NCI-H2081 (cell line): ENCODE measurements at places on chromosomes 4 and X.
A peak's percentile ranks its signal among the peaks of the same experiment; 100 is the strongest.

GRCh38 chrX:19747652-19748610 lies 139.5 kb downstream of the SH3KBP1 start:
- DNase-seq, result no peak

GRCh38 chr4:136731025-136731424 lies 801.3 kb downstream of the PCDH18 start:
- DNase-seq, result no peak

DNA sequence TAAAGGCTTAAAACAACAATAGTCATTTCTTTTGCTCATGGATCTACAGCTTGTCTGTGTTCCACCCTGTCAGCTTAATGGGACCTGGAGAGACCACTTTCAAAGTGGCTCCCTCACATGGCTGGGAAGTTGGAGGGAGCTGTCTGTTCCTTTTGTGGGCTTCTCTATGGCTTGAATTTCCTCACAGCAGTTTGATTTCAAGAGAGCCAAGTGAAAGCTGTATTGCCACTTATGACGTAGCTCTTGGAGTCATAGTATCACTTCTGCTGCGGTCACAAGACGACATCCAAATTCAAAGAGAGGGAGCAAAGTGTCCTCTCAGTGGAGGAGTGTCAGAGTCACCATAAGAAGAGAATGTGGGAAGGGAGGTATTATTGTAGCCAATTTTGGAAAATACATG lies 22.7 kb upstream of the ACSL1 start:
- DNase-seq, result no peak

- no peak for DNase-seq
Measured at GRCh38 chrX:132837967-132838366, 120.5 kb downstream of the HS6ST2 start.

DNA sequence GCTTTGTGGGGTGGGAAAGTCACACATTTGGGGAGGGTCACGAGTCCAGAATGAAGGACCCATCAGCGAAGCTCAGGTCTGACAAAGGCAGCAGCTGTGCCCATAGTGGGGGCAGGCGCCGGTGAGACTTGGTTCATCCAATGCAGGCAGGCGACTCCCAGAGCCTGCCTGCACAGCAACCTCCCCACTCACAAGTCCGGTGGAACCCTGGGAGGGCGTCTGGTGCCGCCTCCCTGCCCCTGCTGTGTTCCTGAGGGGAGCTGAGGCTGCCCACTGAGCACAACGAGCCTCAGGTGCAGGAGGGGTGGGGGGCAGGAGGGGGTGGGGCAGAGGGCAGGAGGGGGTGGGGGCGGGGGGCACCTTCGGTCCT lies 13.7 kb downstream of the LRPAP1 start:
- DNase-seq, result no peak

DNA sequence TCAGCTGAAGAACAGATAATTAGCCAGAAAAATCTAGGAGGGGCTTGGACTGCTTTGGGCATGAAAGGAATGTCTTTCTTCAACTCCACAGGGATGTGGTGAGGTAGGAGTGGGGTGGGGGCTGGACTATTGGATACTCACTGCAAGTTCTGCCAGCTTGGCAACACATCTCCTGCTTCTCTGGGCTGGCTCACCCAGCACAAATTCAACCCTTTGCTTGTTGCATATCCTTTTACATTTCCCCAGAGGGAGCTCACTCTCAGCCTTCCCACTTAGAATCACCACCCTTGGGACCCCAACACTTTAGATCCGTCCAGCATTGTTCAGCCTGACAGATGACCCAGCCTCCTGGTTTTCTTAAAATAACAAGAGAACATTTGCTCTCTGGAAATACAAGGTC lies 120.6 kb downstream of the KDR start:
- DNase-seq, result no peak

DNA sequence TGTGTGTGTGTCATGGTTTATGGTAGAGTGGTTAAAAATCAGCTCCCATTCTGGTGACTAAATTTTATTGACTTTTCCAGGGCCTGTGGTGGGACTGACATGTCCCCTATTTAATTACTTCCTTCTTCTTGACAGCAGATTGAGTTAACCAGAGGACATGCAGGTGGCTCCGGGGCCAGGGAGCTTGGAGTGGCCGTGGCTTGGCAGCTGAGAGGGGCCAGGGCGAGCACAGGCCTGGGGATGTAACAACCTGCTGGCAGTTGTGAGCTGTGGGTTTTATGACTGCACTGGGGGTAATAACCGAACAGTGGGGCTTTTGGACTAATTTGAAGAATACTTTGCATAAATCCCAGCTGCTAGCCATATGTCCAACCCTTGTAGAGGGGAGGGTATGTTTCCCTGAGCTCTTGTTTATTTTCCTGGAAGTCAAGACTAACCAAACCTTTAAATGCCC lies 186.0 kb downstream of the MID1IP1 start:
- DNase-seq, result no peak

DNA sequence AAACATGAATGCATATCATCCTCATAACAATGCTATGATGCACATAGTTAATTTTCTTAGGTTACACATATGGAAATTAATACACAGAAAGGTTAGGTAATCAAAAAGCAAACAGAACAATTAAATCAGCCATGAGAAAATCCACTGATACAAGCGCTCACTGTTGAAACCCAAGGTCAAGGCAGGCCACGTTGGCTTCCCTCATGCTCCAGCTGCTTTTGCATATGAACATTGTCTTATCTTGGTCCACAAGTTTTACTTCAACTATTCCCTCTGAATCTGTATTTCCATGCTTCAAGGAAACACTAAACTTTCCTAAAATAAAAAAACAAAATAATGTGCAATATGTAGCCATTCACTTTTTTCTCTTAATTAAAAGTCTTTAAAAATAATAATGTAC lies 34.5 kb upstream of the PLA2G12A start:
- DNase-seq, result no peak

GRCh38 chrX:112056886-112057285 lies 25.7 kb downstream of the TRPC5 start:
- DNase-seq, result no peak

- DNase-seq, result no peak
Measured at GRCh38 chr4:5416637-5417036, 291.7 kb downstream of the EVC2 start.

- DNase-seq, result no peak
Measured at GRCh38 chrX:22177950-22178515, 94.7 kb upstream of the CBLL2 start.

DNA sequence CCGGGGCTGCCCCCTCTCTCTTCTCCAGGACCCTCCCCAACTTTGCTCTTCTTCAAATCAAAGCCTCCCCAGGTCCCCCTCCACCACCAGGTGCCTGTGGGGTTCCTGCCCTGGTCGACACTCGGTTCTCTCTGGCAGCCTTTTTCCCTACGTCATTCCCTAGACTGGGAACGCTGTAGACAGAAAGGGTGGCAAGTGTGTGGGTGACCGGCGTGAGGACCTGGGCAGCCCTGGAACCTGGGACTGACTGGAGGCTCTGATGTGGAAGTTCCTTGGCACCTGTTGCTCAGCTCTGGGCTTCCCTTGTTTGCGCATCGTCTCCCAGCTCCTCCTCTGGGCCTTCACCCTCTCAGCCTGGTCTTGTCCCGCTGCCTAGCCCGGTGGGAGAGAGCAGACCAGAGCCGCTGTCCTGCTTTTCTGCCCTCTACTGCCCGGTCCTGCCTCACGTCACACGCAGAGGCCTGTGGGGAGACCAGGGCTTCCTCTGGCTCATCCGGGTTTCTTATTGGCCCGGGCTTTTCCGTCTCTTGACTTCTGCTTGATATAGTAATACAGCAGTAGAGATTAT lies 1.3 kb downstream of the TACC3 start:
- DNase-seq, result no peak

- DNase-seq, result no peak
Measured at GRCh38 chr4:15470128-15470475, 420 bp downstream of the CC2D2A start.

GRCh38 chr4:998096-998691 lies 5.0 kb upstream of the SLC26A1 start:
- no peak for DNase-seq

- no peak for DNase-seq
Measured at GRCh38 chrX:44317181-44317580, 26.3 kb downstream of the EFHC2 start.

DNA sequence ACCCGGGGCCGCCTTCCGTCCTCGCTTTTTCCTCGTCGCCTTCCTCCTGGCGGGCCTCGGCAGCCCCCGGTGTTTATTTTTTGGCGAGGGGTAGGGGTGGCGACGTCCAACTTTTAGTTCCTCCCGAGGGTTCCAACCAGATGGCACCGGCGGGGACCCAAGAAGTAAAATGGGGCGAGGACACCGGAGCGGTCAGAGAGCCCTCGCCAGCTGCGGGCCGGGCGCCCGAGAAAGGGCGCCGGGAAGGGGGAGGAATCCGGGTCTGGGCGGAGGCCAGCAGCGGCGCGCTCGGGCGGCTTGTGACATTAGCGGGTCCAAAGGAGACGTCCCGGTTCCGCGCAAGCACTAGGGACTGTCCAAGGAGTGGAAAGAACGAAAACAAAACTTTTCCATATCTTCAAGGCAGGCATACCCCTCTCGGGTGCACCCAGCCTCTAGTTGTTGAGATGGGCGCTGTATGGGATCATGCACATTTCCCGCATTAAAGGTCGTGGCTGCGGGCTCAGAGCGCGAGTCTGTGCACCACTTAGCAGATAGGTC lies 691 bp upstream of the USP46 start:
- peak; percentile 20 for DNase-seq

DNA sequence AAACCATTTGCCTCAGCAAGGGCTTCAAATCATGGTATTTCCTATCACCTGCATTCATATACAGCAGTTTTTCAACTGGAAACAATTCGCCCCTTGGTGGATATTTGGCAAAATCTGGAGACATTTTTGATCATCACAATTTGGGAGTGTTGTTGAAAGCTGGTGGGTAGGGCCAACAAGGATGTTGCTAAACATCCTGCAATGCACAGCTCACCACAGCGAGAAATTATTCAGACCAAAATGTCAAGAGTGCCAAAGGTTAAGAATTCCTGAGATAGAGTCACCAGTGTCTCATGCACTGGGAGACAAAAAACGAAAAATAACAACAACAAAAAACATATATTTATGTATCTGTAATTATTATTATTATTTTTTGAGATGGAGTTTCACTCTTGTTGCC lies 435.2 kb upstream of the CTSO start:
- no peak for DNase-seq

GRCh38 chr4:145679520-145679919 lies 426 bp upstream of the C4orf51 start:
- peak; percentile 74 for DNase-seq

DNA sequence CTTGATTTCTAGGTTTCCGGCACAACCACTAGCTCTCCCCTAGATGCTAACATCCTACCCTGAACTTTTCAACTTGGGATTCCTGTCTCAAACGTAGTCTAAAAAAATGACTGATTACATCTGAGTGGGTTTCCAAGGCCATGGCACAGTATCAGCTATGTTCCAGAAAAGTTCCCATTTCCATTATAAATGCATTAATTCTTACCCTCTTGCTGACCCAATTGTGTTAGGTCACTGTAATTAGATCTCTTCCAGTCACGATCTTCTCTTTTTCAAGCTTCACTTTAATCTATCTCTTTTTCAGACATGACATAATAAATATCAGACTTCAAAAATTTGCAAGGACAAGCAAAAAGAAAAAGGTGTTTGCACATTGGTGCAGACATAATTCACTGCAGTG lies 50.6 kb upstream of the PDE5A start:
- no peak for DNase-seq
